ENCODE measurements at places on chromosomes 12 and 14. TPM values are rescaled to one million over a fixed set of nuclear protein-coding genes. Genes with fewer than 3 reads are reported as not detected.

SLC7A8 gene
- 8.6 TPM for total RNA-seq

MYO1H gene
- total RNA-seq = not detected

PAPOLA gene
- 197 TPM for total RNA-seq

KRT71 gene
- 0.06 TPM for total RNA-seq

IFNG-AS1 gene
- 0.22 TPM for total RNA-seq

LMNTD1 gene
- total RNA-seq = 2.5 TPM

L2HGDH gene
- 7.9 TPM for total RNA-seq

CCNK gene
- total RNA-seq = 25.7 TPM

HSPB8 gene
- 14.8 TPM for total RNA-seq

PTCSC3 gene
- total RNA-seq = not detected

KRT6C gene
- not detected for total RNA-seq

MORN3 gene
- total RNA-seq = 0.79 TPM

BRAP gene
- total RNA-seq = 20.3 TPM

ACSM4 gene
- total RNA-seq = not detected

SLC35E3 gene
- total RNA-seq = 7.3 TPM

PDE6H gene
- not detected for total RNA-seq

MUCL1 gene
- not detected for total RNA-seq

RESF1 gene
- total RNA-seq = 42.5 TPM

CMKLR1 gene
- 7.2 TPM for total RNA-seq

TMEM117 gene
- total RNA-seq = 52.8 TPM

ZC3H14 gene
- 86.8 TPM for total RNA-seq

CCDC177 gene
- 2.4 TPM for total RNA-seq

VRTN gene
- not detected for total RNA-seq

AKAP5 gene
- total RNA-seq = 10.7 TPM

IRAK4 gene
- 12.7 TPM for total RNA-seq

KRT5 gene
- total RNA-seq = 0.99 TPM

C12orf42 gene
- not detected for total RNA-seq

TMEM233 gene
- 23.7 TPM for total RNA-seq

RNASE3 gene
- 0.55 TPM for total RNA-seq

LUM gene
- 141 TPM for total RNA-seq

LHX5 gene
- 1.6 TPM for total RNA-seq

INF2 gene
- 22.8 TPM for total RNA-seq

SRGAP1 gene
- 13.9 TPM for total RNA-seq

MYF5 gene
- not detected for total RNA-seq

CD163 gene
- 7.7 TPM for total RNA-seq

CPNE6 gene
- total RNA-seq = 1.7 TPM

SLC7A7 gene
- total RNA-seq = 8.8 TPM

CLEC9A gene
- total RNA-seq = 0.59 TPM

TAS2R14 gene
- total RNA-seq = 3.0 TPM

FAM90A1 gene
- 0.22 TPM for total RNA-seq

GRIP1 gene
- 33.4 TPM for total RNA-seq

MMP19 gene
- total RNA-seq = 0.20 TPM

BDKRB1 gene
- not detected for total RNA-seq

C12orf60 gene
- total RNA-seq = 3.7 TPM

SLC41A2 gene
- 39.7 TPM for total RNA-seq

B4GALNT3 gene
- total RNA-seq = 3.4 TPM

RASAL1 gene
- 0.72 TPM for total RNA-seq

LPAR5 gene
- 2.5 TPM for total RNA-seq

P2RX7 gene
- total RNA-seq = 16.8 TPM

RIN3 gene
- 3.8 TPM for total RNA-seq

TMPRSS12 gene
- not detected for total RNA-seq

All from spinal cord (tissue), 10 donors.